NCI-H1417 (cell line): ENCODE measurements at places on chromosomes 1 and 21.

DNA sequence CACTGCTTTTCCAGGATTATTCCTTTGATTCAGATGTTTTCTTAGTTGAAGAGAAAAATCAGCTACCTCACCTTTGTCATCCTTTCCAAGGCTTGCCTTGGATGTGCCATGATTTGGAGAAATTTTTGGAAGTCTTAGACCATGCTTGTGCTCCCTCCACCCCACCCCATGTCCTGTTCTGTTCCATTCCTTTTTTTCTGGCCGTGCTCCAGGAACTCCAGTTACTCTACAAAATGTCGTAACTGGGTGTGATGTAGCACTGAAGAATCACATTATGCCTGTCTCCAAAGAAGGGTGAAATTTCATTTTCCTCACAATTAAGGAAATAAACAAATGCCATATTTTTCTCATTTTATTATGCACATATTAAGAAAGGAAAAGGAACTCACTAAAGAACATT, 217.8 kb upstream of the ZRANB2 start:
- no peak for DNase-seq

- DNase-seq = no peak
Observed at GRCh38 chr21:32193098-32193465, 85.8 kb downstream of the MIS18A start.

GRCh38 chr1:156033011-156033410, 12.3 kb upstream of the SSR2 start:
- DNase-seq = no peak

- DNase-seq = no peak
Observed at GRCh38 chr1:8661185-8662110, 156.0 kb downstream of the RERE start.

DNA sequence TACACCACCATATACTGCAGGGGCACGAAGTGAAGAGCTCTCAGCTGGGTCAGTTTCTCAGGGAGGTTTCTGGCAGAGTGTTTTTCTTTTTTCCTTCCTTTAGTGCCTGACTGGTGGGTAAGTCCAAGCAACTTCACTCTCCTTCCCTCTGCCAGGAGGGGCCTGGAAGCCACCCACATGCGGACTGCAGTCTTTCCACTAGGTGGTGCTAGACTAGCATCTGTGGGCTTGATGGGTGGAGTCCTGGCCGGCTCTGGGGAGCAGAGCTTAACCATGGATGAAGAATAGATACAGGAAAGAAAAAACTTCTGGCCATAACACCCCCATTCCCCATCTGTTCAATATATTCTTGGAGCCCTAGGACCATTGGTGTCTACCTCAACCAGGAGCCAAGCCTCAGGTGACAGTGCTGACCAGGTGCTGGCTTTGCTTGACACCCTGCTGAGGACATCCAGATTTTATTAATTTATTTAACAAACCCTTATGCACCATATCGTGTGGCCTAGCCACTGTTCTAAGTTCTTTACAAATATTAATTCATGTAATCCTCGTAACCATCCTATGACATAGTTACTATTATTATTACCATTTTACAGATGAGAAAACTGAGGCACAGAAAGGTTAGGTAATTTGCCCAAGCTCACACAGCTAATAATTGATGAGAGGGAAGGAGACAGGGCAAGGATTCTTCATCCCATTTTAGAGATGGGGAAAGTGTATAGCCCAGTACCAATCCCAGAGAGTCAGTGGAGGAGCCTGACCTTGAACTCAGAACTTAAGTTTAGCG, 126.7 kb upstream of the CSF3R start:
- DNase-seq = peak; percentile 64

DNA sequence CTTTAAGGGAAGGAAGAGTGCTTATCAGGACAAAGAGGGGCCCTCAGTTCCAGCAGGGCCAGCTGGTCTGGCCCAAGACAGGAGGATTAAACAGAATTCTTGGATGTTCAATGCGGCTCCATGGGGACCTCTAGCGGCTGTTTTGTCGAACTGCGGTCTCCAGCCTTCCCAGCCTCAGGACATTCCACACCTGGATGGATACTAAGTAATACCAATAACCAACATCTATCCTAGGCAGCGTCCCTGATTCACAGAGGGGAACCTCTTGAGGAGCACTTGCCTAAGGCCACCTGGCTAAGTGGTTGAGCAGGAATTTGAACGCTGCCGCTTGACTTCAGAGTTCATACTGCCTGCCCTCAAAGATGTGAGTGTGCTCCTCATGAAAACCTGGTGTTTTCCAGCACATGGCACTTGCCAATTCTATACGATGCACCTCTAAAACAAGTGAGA, 15.5 kb upstream of the CD247 start:
- DNase-seq = peak; percentile 64

DNA sequence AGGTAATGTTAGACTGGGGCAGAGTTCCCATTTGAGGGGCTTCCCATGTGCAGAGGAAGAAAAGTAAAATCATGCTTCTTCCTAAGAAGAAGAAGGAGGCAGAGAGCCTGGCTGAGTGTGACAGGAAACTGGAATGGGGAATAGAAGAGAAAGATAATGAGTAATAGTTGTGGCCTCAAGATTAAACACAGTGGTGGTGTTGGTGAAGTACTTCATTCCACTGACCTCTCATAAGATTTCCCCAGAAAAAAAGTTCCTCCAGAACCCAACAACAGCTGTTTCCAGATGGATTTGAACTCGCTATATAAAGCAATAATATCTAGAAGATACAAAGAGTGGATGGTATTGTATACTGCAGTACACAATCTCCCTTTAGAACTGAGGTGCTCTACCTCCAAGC, 13.0 kb downstream of the RGS1 start:
- DNase-seq = no peak

DNA sequence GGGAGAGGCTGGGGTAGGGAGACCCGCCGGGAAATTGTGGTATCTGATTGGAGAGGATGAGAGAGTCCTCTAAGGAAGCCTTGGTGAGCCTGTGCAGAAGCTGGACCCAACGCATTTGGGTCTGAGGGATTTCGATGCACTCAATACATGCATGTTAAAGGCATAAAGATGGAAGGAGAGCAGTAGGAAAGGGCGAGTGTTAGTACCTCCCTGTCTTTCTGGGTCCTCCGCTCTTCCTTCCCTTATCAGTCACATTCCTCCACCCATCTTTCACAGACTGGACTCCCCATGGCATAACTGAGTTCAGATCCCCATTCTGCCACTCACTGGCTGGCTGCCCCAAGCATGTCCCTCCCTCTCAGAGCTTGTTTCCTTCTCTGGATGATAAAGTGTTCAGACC, 7.3 kb downstream of the RGS16 start:
- no peak for DNase-seq

DNA sequence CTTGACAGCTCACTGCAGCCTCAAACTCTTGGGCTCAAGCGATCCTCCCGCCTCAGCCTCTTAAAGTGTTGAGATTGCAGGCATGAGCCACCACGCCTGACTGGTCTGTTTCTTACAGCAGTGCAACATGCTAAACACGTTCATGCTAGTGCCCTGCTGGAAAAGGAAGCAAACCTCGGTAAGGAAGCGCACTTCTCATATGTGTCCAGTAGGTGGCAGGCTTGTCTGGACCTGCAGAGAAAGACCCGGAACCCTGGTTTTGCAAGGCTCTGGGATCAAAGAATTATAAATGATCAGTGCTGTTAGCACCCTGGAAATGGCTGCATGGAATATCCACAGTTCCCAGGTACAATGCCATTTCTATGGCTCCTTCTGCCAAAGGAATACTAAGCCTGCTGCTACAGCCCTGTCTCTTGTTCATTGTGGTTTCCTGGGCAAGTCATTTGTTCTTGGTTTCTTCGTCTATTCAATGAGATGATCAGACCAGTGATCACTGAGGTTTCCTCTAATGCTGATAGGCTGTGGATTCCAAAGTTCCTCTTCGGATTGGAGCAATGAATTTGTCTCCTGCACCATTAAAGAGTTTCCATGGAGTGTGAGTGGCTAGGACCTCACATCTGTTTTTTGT, 15.9 kb downstream of the RNU5D-1 start:
- peak; percentile 57 for DNase-seq

DNA sequence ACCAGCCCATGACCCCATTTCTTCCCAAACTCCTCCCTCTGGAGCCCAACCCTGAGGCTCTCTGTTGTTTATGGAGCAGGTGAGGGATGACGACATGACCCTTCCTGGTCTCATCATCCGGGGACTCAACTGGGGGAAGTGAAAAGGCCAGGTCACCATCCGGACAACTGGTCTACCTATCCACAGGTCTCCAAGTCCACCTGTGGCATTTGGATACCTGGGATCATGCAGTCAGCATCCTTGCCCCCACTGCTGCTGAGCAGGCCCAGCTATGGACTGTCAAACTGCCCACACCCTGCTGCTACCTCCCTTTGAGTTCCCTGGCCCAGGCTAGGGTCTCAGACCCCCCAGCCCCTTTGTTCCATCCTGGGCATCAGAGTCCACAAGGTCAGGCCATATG, 60.0 kb upstream of the LAPTM5 start:
- DNase-seq = no peak
